ENCODE measurements at places on chromosomes 12 and 14.

DNA sequence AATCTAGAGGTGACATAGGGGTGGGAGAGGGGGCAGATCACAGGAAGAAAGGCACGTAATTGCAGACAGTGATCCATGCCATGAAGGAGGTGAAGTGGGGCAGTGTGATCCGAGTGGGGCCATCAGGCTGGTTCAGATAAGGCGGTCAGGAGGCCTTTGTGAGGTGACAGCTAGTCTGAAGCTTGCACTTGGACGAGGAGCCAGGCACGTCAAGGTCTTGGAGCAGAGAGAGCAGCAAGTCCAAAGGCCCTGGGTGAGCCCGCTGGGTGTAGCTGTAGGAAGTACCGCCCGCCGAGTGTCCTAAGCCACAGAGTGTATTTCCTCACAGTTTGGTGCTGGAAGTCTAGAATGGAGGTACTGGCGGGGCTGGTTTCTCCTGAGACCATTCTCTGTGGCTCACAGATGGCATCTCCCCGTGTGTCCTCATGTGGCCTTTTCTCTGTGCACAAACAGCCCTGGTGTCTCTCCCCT, 23.6 kb downstream of the RHOF start:
- DNase-seq, result no peak

DNA sequence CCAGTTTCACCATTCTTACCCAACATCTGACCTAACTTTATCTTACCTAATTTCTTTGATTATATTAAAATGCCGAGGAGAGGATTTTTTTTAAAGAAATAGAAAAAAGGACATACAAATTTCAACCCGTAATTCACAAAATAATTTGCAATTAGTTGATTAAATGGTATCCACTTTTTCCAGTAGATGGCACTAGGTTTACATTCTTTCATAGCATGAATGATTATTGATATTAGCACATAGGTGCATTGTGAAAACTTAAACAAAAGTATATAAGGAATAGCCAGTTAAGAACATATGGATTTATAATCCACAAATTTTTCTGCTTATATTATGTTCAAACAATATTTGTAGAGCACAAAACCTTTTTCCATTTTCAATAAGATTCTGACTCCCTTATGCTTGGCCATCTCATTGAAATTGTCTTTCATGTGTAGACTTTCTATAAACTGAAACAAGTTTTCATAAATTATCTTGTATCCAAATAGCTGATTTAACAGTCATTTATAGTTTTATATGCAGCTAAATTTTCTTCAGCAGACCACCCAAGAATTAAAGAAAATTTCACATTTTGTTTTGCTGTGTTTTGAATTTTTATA, 35.3 kb downstream of the MSRB3 start:
- peak; percentile 32 for DNase-seq

DNA sequence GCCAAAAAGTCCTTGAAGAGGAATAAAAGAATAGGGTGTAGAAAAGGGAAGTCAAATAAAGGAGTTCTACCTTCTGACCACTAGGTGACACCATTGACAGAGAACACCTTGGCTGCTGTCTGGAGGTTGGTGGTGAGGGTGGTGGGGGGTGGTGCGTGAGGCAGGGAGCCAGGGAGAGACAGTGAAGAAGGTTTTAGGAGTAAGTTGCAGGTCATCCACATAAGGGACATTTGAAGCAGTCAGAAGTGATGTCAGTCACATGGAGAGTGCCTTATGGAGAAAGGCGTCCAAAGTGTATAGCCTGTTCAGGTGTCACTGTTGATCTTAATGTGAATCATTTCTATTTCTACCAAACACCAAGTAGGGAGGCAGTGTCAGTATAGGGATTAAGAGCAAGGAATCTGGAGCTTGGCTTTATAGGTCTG, 279.3 kb upstream of the DDHD1 start:
- DNase-seq, result peak; percentile 27

GRCh38 chr14:99393059-99393655, 87.5 kb downstream of the SETD3 start:
- DNase-seq, result no peak

DNA sequence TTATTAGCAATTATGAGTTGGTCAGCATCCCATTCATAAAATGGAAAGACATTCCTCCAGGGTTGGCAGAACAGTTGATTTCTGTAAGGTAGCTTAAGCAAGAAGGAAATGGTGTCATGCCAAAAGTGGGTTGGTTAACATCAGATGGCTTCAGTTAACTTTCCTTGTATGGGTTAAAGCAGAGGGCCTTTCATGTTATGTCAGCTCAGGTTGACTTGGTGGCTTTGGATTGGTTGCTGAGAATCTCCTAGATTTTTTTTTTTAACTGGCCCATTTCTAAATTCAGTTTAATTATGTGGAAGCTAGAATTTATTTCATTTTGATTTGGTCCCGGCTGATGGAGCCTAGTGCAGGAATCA, 87.8 kb downstream of the BBS10 start:
- DNase-seq, result no peak

GRCh38 chr12:23945249-23945648, 4.2 kb downstream of the SOX5 start:
- DNase-seq, result no peak

Data from A172 (cell line).